GM23248 (cell line): ENCODE measurements at places on chromosomes 6 and 20.
A peak's percentile ranks its signal among the peaks of the same experiment; 100 is the strongest.

DNA sequence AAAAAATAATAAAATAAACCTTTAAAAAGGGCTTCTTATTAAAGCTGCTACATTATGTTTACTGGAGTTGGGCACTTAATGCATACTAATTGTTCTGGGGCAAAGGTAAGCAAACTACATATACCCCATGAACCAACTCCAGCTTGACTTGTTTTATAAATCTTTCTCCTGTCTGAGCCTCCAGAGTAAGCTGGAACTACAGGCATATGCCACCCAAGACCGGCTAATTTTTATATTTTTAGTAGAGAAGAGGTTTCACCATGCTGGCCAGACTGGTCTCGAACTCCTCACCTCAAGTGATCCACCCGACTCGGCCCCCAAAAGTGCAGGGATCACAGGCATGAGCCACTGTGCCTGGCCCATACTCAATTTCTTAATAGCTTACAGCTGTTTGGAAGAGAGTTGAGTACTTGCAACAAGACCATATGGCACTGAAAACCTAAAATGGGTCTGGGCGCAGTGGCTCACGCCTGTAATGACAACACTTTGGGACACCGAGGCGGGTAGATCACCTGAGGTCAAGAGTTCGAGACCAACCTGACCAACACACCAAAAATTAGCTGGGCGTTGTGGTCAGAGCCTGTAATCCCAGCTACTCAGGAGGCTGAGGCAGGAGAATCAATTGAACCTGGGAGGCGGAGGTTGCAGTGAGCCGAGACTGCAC is 19.9 kb downstream of the ROMO1 start:
- DNase-seq = peak; percentile 65

GRCh38 chr20:44997171-44997570 is 30.9 kb downstream of the STK4 start:
- no peak for DNase-seq

- DNase-seq = no peak
Measured at GRCh38 chr6:40054602-40055001, 120.3 kb upstream of the MOCS1 start.

DNA sequence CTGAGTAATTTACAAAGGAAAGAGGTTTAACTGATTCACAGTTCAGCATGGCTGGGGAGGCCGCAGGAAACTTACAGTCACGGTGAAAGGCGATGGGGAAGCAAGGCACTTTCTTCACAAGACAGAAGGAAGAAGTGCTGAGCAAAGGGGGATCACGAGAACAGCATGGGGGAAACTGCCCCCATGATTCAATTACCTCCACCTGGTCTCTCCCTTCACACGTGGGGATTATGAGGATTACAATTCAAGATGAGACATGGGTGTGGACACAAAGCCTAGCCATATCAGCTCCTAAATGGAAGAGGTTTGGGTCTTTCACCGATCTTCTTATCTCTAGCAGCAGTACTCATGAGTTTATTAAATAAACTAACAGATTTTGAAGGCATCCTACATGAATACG is 152.9 kb upstream of the RUNX2 start:
- no peak for DNase-seq
